ENCODE measurements at places on chromosomes 12 and 14. TPM values are rescaled to one million over a fixed set of nuclear protein-coding genes. Genes with fewer than 3 reads are reported as not detected.

ARMH4 gene
- total RNA-seq = not detected

DERA gene
- 4.9 TPM for total RNA-seq

POU6F1 gene
- 21.4 TPM for total RNA-seq

GPR162 gene
- total RNA-seq = not detected

CLEC4D gene
- not detected for total RNA-seq

SIX6 gene
- total RNA-seq = not detected

ZDHHC22 gene
- not detected for total RNA-seq

KRT8 gene
- 0.42 TPM for total RNA-seq

DNA sequence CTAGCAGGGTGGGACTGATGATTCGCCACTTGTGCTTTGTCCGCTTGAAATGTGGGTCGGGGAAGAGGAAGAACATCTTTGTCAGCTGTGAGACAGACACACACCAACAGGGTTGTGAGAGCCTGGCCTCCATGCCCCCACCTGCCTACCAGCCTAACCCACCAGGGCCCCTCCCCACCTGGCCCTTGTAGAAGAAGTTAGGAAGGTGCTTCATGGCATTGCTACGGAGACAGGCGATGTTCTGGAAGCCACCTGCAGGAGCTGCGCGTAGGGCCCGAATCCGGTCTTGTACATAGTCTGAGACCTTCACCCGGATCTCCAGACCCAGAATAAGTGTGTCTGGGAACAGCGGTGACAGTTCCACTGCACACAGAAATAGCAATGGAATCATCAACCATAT is 2.3 kb downstream of the METTL1 start:
- no peak for DNase-seq

DNA sequence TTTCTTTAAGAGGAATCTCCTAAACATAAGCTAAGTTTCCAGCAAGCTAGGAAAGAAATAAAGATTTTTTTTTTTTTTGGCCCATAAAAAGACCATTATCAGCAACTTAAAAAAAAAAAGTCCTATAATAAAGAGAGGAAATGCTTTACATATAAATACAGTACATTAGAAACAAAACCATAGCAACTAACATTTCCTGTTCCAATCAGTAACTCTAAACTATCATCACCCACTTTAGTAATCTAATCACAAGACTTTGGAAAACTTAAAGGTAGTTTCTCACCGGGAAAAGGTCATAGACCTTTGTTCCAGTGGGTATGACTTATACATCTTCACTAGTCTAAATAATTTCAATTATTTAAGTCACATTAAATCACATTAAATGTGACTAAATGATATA is 11.1 kb downstream of the SPTSSA start:
- DNase-seq = no peak

DNA sequence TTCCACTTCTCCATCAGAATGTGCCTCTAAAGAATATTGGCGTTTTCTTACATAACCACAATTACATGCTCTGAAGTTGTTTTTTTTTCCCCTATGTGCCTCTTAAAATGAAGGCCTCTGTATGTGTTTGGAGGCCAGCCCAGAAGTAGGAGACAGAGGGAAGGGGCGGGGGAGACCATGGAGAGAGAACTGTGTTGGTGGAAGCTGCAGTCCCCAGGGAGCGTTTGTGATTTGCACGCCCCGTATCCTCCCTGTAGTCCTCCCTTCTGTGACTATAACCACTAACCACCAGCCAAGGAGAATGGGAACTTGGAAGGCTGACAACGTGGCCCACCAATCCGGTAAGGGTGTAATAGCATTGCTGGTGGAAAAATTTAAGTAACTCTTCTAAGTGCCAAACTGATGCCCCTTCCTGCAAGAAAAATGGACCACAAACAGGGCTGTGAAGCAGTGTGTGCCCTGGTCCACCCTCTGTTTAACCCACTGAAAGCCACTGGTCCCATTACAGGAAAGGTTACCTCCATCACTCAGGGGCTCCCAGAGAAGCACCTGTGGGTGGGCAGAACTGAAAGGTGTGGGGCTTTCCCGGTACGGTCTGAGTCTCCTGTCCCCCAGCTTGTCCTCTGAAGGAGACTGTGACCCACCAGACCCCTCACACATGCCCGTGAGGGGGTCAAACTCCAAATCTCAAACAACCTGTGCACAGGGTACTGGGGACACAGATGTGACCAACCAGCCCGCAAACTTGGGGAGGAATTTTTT is 36.8 kb downstream of the CCDC88C start:
- DNase-seq = no peak

DNA sequence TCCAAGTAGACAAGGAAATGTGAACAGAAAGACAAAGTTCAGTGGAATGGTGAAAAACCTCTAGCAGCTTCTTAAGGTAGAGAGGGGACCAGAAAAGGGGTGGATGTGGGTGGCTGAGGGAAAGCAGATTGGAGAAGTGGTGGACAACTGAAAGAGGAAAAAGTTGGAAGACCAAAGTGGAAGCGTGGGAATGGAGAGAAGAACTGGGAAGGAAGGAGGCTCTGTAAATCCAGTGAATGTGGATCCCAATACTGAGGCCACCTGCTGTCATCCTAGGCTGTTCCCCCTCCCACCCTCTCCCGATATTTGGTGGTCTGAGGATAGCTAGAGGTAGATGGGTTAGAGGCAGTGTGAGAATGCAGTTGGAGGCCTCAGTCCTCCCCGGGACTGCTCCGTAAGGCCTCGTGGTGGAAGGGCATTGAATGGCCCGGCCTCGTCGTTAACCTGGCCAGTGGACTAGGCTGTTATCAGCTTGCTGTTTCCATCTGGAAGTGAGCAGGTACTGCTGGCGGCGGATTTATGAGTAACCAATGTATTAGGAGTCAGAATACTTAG is 822 bp upstream of the POU6F1 start:
- no peak for DNase-seq

DNA sequence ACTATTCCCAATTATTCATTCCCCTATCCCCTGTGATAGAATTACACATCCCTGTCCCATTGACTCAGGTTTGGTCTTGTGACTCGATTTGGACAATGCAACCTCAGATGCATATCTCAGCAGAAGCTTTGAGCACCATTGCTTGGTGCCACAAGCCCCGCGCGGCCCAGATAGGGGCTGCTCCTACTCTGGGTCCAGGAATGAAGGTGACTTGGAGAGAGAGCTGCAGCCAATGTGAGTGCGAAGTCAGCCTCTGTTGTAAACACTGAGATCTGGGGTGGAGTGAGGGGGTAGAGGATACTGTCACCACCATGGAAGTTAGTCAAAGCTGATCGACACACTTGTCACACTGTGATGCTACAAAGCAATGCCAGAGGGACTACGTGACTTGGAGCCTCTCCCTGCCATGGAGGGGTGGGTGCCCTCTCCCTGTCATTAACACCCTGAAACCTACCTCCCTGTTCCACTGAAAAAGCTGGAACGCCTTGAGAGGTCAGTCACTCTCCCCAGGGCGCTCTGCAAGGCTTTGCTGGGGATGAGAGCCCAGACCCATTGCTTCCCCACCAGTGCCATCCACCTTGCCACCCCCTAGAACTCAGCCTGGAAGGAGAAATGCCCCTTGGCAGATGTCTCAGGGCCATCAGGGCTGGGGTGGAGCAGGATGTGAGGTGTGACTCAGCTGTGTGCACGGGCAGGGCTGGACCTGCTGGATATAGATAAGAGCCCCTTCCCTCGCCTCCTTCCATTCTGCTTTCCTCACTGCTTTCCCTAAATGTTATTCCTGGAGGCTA is 6.6 kb upstream of the PLEK2 start:
- DNase-seq = no peak

DNA sequence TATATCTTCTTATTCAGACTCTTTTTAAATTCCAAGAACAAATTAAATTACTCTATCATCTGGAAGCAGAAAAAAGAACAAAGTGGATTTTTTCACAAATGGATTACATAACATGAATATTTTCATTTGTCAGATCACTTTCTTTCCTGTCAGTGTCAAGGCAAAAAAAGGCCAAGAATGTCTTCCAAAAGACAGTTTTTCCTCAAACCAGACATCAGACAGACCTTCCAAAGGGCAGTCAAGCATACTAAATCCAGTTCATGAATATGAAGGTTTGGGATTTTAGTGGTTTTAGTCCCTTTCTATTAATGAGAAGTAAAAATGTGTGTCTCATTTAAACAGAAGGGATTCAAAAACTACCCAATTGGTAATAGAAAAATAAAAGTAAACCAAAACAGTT is 336.0 kb downstream of the CEP128 start:
- no peak for DNase-seq

DNA sequence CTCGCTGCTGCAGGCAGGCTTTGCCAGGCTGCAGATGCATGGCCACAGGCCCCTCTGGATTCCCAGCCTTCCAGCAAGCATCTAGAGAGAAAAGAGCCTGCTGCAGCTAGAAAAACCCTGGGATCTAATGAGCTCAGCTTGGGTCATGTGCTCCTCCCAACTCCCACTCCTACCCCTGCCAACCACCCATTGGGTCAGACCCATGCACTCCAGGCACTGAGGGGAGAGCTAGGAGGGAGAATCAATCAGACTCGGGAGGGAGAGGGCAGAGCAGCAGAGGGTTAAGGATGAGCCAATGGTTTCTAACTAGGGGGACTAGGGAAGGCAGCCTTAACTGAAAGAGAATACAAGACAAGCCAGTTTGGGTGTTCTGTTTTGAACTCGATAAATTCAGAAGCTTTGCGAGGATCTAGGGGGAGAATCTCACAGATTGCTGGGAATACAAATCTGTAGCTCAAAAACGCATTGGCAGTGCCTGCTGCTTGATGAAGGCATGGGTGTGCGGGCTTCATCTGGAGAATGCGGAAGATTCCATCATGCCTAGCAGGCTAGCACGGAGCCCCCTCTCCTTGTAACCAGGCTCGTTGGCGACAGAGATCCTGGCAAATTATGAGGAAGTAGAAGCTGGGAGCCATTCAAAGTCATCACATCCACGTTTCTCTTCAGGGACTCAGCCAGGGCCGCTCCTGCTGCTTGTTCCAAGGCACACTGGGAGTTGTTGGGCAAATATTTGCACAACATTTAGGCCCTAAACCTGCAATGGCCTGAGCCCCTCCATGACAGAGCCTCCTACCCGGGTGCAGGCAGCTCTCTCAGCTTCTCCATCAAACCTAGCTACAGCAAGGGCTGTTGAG is 56.4 kb downstream of the VCPKMT start:
- DNase-seq = no peak

- DNase-seq = no peak
Measured at GRCh38 chr12:102533483-102534215, 53.3 kb upstream of the IGF1 start.

DNA sequence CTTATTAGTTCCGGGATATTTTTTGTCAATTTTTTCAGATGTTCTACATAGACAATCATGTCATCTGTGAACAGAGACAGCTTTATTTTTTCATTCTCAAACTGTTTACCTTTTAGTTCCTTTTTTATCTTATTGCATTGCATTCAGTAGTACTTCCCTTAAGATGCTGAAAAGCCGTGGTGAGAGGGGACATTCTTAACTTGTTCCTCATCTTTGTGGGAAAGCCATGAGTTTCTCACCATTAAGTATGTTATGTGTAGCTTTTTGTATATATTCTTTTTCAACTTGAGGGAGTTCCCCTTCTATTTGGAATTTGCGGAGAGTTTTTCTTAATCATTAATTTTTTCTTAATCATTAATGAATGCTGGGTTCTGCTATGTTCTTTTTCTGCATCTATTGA is 1727.1 kb upstream of the SEL1L start:
- DNase-seq = no peak

DNA sequence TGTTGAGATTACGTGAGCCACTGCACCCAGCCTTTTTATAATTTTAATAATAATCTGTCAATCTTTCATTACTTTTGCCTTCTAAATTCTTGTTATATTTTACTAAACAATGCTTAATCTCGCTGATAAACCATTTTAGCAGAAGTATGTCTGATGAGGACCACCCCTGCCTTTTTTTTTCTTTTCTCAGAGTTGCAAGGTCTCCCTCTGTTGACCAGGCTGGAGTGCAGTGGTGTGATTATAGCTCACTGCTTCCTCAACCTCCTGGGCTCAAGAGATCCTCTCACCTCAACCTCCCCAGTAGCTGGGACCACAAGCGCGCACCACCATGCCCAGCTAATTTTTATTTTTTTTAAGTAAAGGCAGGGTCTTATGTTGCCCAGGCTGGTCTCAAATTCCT is 118.6 kb upstream of the DNM1L start:
- no peak for DNase-seq

- peak; percentile 57 for DNase-seq
Measured at GRCh38 chr14:106039400-106039799, 513.0 kb downstream of the TMEM121 start.

GRCh38 chr12:123633379-123634141 is at the start of the genes EIF2B1 and GTF2H3:
Gene EIF2B1, minus strand, starts transcription at chr12:123633686. Its CDS starts 129 bp downstream, at chr12:123633557.
Gene GTF2H3, plus strand, starts transcription at chr12:123633829. Its CDS starts 31 bp downstream, at chr12:123633860.
- peak; percentile 93 for DNase-seq

- peak; percentile 76 for DNase-seq
Measured at GRCh38 chr14:91418387-91419043, 895 bp upstream of the CCDC88C start.

DNA sequence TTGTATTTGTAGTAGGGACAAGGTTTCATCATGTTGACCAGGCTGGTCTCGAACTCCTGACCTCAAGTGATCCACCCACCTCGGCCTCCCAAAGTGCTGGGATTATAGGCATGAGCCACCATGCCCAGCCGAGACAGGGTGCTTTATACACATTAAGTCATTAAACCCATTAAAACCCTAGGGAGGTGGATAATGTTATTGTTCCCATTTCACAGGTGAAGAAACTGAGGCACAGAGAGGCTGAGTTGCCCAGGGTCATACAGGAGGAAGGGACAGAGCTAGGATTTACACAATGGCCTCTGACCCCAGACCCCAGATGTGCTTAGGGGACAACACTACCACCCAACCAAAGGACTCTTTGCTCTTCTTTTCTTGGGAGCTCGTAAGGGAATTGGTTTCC is 51.0 kb upstream of the RIN3 start:
- no peak for DNase-seq

- DNase-seq = no peak
Measured at GRCh38 chr14:55381040-55381439, 30.6 kb downstream of the ATG14 start.

- no peak for DNase-seq
Measured at GRCh38 chr12:95648990-95649791, 97.9 kb upstream of the USP44 start.

All from CD8-positive, alpha-beta T cell (primary cell).